Glomerular endothelial cell (primary cell): ENCODE measurements at places on chromosomes 1 and 21.

GRCh38 chr21:38950435-38951094 is 144.8 kb downstream of the ETS2 start:
- DNase-seq: no peak

DNA sequence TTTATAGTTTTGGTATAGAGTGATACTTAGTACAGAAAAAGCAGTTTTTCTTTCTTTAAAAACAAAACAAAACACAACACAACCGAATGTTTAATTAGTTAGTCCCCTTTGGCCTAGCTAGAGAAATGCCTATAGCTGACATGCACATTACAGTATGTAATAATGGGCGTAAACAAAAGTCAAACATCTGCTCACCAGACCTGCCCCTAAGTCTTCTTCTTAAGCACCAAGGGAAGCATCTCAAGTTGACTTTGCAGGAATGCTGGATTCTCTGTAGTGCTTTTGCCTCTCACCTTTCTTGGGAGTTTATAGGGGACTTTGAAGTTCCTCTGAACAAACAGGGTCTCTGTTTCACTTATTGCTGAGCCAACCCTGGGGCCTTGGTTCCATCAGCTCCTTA is 143.7 kb downstream of the TM2D1 start:
- DNase-seq: no peak

DNA sequence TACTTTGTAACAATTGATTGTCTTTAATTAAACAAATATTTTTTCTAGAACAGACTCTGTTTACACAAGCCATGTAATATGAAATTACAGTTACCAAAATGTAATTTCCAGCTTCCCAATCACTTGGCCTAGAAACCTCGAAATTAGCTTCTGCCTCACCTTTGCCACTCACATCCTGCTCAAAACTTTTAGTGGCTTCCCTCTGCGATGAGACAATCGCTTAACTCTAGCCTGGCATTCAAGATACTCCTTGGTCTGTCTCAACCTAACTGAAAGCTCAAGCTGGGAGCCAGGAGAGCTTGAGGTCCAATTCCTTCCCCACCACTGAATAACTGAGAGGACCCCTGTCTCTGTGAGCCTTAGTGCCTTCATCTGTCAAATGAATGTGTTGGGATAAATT is 42.8 kb downstream of the GFI1 start:
- no peak for DNase-seq

DNA sequence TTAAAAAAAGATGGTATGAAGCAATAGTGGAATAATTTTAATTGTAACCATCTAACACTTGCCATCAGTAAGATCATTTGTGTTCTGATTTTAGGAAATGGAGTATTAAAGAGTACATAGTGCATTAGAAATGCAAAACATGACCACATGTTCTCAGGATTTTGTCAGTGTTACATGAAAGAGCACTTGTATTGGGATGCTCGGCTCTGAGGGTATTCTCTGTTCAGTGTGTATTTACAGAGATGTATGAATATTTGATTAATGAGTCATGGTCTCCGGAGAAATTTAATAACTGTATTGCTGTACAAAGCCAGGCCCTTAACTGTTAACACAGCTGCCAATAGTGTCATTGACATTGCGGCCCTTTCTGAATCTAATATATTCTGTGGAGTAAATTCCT is 91.7 kb downstream of the ATG4C start:
- DNase-seq: no peak
